Stimulated activated CD4-positive, alpha-beta T cell treated with anti-CD3 and anti-CD28 coated beads, Interleukin-15, amount 100 ng/mL, for 1 hour (primary cell): ENCODE measurements at places on chromosomes 7 and 10.

- DNase-seq: no peak
Observed at GRCh38 chr10:14438576-14438975, 107.9 kb upstream of the FRMD4A start.

DNA sequence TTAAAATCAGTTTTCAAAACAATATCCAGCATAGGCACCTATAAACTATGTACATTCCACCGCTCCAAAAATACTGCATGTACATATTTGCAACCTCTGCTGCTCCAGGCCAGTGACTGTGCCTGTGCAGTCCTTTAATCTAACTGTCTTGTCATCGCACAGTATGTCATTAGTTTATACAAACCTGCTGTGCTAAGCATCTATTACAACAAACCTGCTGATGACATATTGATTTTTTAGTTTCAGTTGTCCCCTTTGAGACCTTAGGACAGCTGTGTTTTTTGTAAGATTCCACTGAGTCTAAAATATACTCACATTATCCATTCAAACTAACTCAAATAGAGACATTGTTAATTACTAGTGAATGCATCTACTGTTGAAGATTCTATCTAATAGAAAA lies 33.1 kb downstream of the SEMA3C start:
- DNase-seq: no peak

DNA sequence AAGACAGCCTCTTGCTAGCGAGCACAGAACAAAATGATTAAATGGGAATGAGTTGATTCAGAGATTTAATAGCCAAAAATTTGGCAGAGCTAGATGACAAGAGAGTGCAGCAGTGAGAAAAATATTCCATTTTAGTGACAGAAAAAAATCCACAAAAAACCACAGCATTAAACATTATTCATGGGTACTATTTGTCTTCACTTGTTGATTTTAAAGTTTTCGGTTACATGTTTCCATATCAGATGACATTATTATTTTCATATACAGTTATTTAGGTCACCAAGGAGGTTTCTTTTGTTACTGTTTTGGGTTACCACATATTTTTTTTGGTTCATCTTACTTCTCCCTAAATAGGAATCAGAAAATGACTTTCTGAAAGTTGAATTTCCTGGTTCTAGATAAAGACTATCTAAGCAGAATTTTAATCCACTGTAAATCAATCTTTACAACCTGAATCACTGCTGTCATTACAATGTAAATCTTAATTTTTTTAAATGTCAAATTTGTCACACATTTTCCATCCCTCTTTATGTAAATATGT lies 87.9 kb downstream of the SVIL start:
- DNase-seq: no peak

DNA sequence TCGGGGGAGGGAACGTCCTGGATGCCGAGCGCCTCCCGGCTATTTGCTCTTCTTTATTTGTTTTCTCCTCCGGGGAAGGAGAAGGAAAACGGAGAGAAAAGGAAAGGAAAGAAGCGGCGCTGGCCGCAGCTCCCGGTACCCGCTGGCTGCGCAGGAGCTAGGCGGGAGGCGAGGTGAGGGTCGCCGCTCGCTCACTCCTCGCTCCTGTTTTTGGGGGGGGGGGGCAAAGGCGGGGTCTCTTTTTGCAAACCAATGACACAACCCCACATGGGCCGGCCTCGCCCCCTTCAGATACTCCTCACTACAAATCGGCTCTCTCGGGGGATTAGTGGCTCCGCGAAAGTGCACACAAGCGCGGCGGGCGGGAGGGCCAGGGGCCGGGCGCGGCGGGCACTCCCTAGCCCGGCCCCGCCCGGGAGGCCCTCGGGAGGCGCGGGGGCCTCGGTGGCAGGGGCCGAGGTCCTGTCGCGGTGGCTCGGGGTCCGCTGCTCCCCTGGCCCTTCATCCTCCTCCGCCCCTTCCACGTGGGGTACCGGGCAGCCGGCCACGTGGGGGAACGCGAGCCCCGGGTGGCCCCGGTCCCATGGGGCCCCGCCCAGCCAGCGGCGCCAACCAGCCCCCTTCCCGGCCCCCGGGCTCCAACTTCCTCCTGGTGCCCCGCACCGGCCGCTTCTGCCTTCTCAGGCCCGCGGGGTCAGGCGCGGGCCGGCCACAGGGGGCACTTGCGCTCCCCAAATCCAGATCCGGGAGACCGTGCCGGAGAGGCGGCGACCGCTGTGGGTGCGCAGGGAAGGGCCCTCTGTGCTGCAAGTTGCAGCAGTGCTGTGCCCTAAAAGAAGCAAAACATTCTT lies 718 bp upstream of the CTBP2 start:
- DNase-seq: no peak

DNA sequence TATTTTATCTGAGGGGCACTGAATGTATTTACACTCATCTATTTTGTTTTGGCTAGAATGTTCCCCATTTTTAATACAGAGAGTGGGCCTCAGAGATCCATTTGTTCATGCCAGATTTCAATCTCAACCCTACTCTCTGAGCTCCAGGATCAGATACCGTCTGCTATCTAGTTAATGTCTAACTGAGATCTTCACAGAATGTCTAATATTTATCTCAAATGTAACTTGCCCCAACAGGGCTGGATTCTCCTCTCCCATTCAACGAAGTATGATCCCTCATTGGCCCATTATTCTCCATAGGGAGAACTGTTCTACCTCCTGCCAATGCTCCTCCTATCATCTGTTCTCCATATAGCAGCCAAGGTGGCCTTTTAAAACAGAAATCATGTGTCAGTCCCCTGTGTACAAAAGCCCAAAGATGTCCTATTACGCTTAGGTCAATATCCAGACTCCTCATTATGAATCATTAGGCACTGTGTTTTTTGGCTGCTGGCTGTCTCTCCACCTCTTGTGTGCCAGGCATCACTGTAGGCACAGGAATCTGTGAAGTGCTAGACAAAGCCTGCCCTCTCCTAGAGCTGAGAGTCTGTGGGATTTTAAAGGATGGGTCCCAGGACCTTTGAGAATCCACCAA lies 169.3 kb upstream of the AGK start:
- no peak for DNase-seq
